M059J (cell line): ENCODE measurements at places on chromosomes 16 and 17.

- DNase-seq = peak; percentile 61
These were observed 135.4 kb upstream of the AXIN2 start for GRCh38 chr17:65696739-65697394.

GRCh38 chr16:83956336-83957289 is 3.6 kb downstream of the OSGIN1 start:
- DNase-seq = peak; percentile 76

- DNase-seq = no peak
These were observed 480 bp downstream of the KIF19 start for GRCh38 chr17:74326506-74326905.

- DNase-seq = no peak
These were observed 18.2 kb upstream of the BHLHA9 start for GRCh38 chr17:1251866-1252608.

DNA sequence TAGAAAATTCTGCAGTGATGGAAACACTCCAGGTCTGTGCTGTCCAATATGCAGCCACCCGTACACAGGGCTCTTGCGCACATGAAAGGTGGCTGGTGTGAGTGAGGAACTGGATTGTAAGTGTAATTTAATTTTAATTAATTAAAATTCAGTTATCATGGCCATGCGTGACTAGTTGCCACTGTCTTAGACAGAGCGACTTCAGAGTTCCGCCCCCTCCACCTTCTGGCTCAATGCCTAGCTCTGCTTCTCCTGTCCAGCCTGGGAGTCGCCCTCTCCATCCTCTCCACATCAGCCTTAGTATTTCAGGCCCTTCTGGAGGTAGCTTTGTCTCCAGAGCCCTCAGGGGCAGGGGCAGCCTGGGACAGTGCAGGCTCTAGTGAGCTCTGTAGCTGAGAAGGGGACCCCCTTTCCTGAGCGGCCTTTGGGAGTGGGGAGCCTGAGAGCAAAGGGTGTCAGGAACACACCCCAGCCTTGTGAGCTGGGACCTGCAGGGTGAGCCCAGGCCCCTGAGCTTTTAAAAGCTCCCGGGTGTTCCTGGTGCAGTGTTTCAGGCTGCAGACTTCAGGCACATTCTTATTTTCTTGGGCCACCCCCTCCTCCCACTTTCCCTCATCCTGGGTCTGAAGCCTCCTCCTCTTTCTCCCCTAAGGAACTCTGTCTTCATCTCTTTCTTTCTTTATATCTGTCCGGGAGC is 99.4 kb downstream of the IRF8 start:
- peak; percentile 15 for DNase-seq

GRCh38 chr16:12793120-12793864 is 10.4 kb downstream of the CPPED1 start:
- no peak for DNase-seq

DNA sequence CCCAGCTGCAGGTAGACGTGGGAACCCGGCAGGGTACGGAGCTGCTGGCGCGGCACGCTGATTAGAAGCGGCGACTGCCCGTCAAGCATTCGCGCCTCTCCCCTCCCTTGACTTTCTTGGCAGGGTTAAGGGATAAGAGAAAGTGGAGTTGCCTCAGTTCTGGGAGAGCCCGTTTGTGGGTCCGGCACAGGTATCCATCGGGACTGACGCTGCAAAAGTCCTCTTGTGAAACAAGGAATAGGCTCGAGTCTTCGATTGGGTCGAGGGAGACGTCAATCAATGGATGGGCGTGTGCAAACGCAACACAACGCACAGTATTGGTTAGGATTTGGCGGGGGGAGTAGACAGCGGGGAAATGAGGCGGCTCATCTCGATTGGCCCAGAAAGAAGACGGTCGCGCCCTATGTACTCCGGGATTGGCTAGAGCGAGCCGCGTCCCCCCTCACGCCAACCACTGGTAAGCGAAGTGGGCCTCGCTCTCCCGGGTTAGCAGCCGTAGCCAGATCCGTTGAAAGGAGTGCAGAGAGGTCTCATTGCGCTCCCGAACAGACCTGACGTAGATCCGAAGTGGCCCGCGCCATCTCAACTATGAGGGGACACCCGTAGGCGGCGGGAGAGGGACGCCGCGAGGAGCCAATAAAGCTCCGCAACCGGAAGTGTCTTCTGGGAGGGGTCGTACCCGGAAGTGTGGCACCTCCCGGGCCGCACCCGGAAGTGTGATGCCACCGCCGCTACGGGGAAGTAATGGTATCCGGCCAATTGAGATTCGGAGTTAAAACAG is at the start of gene MON1B:
Gene MON1B (plus strand): TSS at position 713 of the 781 bp plus-strand sequence. CDS start 296 bp downstream, outside the sequence.
- DNase-seq = peak; percentile 99

DNA sequence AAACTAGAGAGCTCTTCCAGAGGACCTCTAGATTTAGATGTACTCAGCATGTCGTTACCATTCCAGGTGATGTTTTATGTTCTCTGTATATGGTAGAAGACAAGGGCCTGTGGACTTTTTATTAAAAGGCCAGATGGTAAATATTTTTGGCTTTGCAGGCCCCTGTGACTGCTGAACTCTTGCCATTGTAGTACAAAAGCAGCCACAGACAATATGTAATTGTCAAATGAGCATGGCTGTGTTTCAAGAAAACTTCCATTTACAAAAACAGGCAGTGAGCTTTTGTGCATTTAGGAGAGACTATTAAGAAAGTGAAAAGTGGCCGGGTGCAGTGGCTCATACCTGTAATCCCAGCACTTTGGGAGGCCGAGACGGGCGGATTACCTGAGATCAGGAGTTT is 4.6 kb downstream of the NIP7 start:
- no peak for DNase-seq
